ENCODE measurements at places on chromosomes 12 and 14. TPM values are rescaled to one million over a fixed set of nuclear protein-coding genes. Genes with fewer than 3 reads are reported as not detected.

- no peaks in the 10 kb centered on the region for H3K27me3 ChIP-seq
- no peak overlapping the region for H3K4me3 ChIP-seq
- DNase-seq = no peak
- no peaks in the 10 kb centered on the region for H3K4me1 ChIP-seq
- H3K27ac ChIP-seq = no peak overlapping the region
Observed at GRCh38 chr12:115542656-115543055, 734.8 kb downstream of the MED13L start.

DNA sequence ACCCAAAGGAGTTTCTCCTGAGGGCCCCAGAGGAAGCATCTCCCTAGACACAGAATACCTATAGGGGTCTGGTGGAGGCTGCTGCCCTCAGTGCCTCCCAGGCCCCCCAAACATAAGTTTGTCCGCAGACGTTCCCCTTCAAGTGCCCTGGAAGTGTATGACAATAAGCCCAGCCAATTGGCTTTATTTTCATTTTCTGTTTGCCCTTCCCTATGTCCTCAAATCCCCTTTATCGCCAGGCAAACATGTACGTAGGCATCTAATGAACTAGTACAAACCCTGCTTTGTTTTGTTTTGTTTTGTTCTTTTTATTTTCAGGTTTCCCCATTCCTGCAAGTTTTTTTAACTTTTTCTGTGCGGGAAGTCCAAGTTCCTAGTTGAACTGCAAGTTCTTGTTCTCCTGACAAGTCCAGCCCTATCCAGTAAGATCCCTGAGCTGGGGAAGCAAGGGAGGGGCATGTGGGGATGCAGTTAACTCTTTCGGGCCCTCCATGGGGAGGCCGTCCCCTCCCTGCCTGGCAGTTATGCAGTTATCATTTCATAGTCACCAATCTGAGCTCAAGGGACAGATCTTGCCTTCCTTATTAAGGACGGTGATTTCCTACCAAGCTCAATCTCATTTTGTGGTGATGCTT lies 141.9 kb downstream of the KCNA5 start:
- no peak overlapping the region for H3K4me3 ChIP-seq
- no peak overlapping the region for H3K27ac ChIP-seq
- no peaks in the 10 kb centered on the region for H3K36me3 ChIP-seq

- no peak overlapping the region for H3K27ac ChIP-seq
- H3K4me3 ChIP-seq = no peak overlapping the region
- DNase-seq = no peak
- H3K36me3 ChIP-seq = no peaks in the 10 kb centered on the region
- no peaks in the 10 kb centered on the region for H3K27me3 ChIP-seq
- H3K4me1 ChIP-seq = no peaks in the 10 kb centered on the region
Observed at GRCh38 chr12:45458238-45458637, 242.3 kb downstream of the ANO6 start.

DNA sequence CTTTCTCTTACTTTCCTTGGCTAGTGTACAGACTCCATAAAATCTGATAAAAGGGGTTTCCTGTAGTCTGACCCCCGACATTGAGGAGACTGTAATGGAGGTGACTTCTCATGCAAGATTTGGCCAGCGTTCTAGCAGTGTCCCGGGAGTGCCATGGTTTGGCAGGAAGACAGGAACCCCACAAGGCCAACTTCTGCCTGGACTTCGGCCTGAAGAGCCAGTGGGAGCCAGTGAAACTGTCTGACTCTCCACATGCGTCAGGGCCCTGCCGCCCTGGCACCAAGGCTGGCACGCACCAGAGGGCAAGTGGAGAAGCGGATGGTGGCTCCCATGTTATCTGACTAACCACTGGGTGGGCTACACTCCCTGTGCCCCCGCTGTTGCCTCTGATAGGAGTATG lies 70.5 kb downstream of the TMEM260 start:
- DNase-seq = no peak
- no peak overlapping the region for H3K4me3 ChIP-seq
- no peaks in the 10 kb centered on the region for H3K4me1 ChIP-seq
- H3K36me3 ChIP-seq = no peaks in the 10 kb centered on the region

- DNase-seq = peak; percentile 75
- peak within 1 kb of the TSS; percentile 88 for H3K27ac ChIP-seq
- peaks cover 23% of the 10 kb centered on the region for H3K4me1 ChIP-seq
- no peaks in the 10 kb centered on the region for H3K27me3 ChIP-seq
- H3K36me3 ChIP-seq = no peaks in the 10 kb centered on the region
- H3K4me3 ChIP-seq = peak within 1 kb of the TSS; percentile 73
Observed at GRCh38 chr14:36176524-36176923, at the start of gene PTCSC3. PTCSC3 (minus strand) TSS chr14:36176722.

DNA sequence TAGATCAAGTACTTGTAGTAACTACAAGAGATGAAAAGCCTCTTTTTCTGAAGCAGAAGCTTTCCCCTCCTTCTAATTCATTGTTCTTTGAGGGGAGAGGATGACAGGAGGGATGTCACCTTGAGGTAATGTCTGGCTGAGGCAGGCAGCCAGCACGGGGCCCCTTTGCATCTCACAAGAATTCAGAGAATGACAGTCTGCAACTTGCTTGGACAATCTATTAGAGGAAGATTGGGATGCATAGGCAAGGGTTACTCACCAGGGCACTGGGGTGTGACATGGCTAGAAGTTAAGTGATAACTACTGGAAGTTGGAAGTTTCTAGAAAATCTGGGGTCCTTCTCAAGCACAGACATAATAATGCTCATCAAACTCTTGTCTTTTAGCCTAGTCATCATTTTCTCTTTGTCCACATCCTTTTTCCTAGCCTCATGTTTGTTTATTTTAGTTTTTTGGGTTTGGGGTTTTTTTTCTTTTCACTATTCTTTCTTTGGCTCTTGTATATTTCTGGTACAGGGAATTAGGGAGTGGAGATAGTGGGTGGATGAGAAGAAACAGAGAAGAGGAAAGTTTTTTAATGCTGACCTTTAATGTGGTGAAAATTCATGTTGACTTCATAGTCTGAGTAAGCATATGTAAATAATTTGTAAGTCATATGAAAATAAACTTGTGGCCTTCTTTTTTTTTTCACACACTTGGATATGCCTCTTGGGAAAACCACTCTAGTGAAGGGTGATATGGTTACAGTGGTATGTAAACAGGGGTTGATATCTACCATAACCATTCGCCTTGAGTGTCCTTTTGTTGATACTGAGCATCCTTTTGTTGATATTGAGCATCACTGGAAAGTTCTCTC lies 55.1 kb downstream of the TTLL5 start:
- H3K27ac ChIP-seq = peak overlapping the region; percentile 5
- H3K4me1 ChIP-seq = peaks cover 48% of the 10 kb centered on the region
- DNase-seq = no peak
- no peak overlapping the region for H3K4me3 ChIP-seq

- H3K4me1 ChIP-seq = peaks cover 21% of the 10 kb centered on the region
- DNase-seq = no peak
- no peaks in the 10 kb centered on the region for H3K27me3 ChIP-seq
- no peak overlapping the region for H3K4me3 ChIP-seq
Observed at GRCh38 chr12:123126294-123127181, 24.4 kb downstream of the PITPNM2 start.

DNA sequence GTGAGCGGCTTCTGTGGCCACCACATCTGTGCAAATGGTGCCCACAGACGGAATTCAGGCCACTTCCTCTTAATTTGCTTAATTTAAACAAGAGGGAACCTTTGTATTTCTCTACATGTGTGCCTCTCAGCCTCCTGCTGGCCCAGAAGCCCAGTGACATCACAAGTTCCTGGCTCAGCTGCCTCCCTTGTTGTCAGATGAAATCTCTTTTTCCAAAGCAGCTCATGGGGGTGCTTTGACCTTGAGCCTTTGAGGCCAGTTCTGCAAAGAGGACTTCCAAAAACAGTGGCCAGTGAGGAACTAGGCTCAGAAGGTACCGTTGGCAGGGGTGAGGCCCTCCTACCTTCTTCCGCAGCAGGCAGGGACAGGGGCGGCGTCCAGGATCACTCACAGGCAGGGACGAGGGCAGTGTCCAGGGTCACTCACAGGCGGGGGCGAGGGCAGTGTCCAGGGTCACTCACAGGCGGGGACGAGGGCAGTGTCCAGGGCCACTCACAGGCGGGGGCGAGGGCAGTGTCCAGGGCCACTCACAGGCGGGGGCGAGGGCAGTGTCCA lies 35.0 kb upstream of the GALNT9 start:
- no peak for DNase-seq
- H3K4me3 ChIP-seq = no peak overlapping the region
- H3K4me1 ChIP-seq = peaks cover 8% of the 10 kb centered on the region
- H3K36me3 ChIP-seq = no peaks in the 10 kb centered on the region
- H3K27me3 ChIP-seq = no peaks in the 10 kb centered on the region

DNA sequence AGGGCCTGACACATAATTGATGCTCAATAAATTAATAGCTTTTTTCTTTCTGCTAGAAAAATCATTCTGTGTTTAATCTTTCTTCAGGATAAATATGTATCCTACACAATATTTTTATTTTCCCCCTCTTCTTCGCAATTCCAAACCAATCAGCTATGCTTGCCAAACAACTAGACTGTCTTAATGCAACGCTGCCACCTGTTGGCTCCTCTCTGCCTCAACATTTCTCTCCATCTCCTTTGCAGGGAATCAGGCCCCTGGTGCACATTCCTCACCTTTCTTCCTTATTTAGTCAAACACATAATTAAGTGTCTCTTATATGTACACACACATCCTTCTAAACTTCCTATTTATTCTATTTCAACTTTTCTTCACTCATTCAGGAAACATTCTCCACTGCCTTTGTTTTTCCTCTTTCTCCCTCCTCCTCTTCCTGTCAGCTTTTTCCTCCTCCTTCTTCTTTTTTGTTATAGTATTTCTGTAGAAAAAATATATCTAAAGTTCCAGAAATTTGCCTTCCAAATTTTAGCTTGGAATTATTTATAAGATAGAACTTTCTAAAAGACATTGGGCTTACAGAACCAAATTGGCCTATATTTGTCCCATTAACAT lies 406.0 kb downstream of the PRKD1 start:
- DNase-seq = no peak
- no peak overlapping the region for H3K4me3 ChIP-seq
- H3K4me1 ChIP-seq = no peaks in the 10 kb centered on the region
- H3K36me3 ChIP-seq = no peaks in the 10 kb centered on the region
- H3K27ac ChIP-seq = no peak overlapping the region
- no peaks in the 10 kb centered on the region for H3K27me3 ChIP-seq

DNA sequence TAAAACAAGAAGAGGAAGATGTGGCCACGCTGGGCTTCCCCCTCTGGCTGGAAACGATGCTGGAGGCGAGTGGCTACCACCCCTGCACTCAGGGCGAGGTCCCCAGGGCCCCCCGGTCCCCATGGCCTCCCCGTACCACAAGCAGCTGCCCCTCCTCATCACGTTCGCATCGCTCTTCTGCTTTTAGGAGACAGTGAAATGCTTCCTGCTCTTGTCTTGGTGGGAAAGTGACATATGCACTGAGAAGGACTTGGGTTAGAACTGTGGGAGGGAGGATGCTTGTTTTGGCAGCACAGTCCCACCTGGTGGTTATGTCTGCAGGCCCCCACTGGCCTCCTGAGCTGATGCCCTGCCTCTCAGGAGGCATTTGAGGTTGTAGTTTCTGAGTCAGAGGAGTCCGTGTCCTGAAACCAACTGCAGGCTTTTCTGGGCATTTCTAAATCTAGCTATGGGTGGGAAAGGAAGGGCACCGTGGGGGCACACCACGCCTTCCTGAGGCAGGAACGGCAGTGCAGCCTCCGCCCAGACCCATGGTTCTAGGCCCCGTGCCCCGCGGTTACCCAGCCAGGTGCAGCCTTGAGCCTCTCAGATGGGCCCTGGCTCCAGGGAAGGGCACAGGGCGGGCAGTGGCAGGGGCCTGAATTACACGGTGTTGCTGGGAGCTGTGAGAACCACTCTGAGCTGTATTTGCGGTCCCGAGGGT lies 139.3 kb downstream of the ADGRD1 start:
- no peak overlapping the region for H3K27ac ChIP-seq
- no peaks in the 10 kb centered on the region for H3K4me1 ChIP-seq
- H3K4me3 ChIP-seq = no peak overlapping the region
- no peaks in the 10 kb centered on the region for H3K27me3 ChIP-seq
- no peaks in the 10 kb centered on the region for H3K36me3 ChIP-seq

DNA sequence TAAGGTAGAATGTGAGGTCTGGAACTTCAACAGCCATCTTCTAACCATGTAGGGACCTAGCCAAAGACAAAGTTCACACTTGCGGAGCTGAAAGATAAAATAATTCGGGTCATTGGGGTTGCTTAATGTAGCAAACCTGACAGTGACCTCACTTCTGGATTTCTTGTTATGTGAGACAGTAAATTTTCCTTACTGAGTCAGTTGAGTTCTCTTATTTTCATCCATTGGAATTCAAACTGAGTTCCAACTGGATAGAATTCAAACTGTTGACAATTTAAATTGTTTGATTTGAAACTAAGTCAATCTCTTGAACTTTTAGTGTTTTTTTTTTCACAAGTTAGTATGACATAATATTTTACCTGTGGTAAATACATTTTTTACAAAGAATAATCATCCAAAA lies 406.5 kb downstream of the ADAMTS20 start:
- no peaks in the 10 kb centered on the region for H3K4me1 ChIP-seq
- DNase-seq = no peak
- no peaks in the 10 kb centered on the region for H3K36me3 ChIP-seq
- no peak overlapping the region for H3K4me3 ChIP-seq
- no peak overlapping the region for H3K27ac ChIP-seq

DNA sequence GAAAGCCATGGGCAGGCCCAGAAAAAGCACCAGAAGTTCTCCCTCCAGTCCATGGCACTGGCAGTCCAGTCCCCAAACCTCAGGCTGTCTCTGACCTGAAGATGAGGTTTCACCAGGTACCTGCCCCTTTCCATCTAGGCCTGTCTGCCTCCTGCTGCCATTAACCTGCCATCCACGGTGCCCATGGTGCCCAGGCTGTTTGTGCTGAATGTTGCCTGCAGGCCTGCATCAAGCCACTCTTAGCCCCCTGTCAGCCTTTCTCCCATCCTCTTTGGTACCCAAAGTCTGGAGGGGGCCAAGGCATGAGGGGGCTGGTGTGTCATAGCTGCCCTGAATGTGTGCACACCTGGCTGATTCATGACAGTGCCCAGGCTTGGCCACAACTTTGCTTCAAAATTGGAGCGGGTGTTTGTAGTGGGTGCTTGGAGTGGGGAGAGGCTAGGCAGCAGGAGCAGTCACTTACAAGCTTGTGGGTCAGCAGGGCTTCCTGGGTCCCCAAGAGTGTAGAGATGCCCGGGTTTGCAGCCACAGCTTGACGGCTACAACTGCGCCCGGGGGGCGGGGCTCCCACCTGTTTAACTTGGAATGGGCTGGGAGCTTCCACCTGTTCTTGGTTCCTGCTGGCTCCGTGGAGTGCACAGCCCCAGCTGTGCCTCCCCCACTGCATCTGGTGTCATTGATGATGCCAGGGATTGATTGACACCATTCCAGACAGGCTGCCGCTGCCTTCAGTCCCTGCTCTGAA lies 88.5 kb downstream of the GPHN start:
- H3K27me3 ChIP-seq = no peaks in the 10 kb centered on the region
- no peak overlapping the region for H3K4me3 ChIP-seq
- H3K4me1 ChIP-seq = no peaks in the 10 kb centered on the region
- no peaks in the 10 kb centered on the region for H3K36me3 ChIP-seq

Gene GPR162
- total RNA-seq = 0.45 TPM

Gene PIWIL1
- total RNA-seq = 0.67 TPM

Gene SDS
- total RNA-seq = not detected

Gene GLS2
- 2.5 TPM for total RNA-seq

Gene SLC16A7
- 22.2 TPM for total RNA-seq

Gene IL26
- total RNA-seq = not detected

Gene CRIP1
- total RNA-seq = 17.9 TPM

Gene SERPINA10
- total RNA-seq = not detected

All from thyroid gland (tissue), 4 donors.